IMR-90 (cell line): ENCODE measurements at places on chromosomes 6 and 20. TPM values are rescaled to one million over a fixed set of nuclear protein-coding genes. Genes with fewer than 3 reads are reported as not detected.
A peak's percentile ranks its signal among the peaks of the same experiment; 100 is the strongest.

The SLC32A1 gene
- not detected in 2 replicates for total RNA-seq

The GJA10 gene
- total RNA-seq = not detected in 2 replicates

The TRIM40 gene
- not detected in 2 replicates for total RNA-seq

The HLA-DRB1 gene
- total RNA-seq = not detected in 2 replicates

The GFRAL gene
- total RNA-seq = not detected in 2 replicates

The NANP gene
- total RNA-seq = 7.2 and 10.0 TPM in 2 replicates

DNA sequence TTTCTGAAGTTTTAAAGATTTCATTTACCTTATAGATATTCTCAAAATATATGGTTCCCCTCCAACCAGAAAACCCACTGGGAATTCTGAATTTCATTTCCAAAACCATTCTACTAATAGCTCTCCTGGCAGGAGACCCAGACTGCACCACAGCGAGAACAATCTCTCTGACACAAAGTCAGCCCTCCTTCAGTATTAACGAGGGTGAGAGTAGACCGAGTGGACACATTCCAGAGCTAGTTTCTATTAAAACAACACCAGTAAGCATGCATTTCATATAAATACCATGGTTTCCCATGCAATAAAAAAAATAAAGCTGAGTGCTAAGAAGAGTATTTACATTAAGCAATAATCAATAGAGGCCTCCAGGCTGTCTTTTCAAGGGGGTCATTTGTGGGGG is 899.6 kb upstream of the SLC35B3 start:
- no peak overlapping the region for H3K27ac ChIP-seq

- H3K27me3 ChIP-seq = no peaks in the 10 kb centered on the region
- no peak for DNase-seq
- H3K4me1 ChIP-seq = no peaks in the 10 kb centered on the region
- no peak overlapping the region for H3K4me3 ChIP-seq
- H3K27ac ChIP-seq = no peak overlapping the region
These were observed 495.1 kb downstream of the NKAIN2 start for GRCh38 chr6:124298730-124299129.

- DNase-seq = peak; percentile 93
- no peaks in the 10 kb centered on the region for H3K27me3 ChIP-seq
- peaks cover 49% of the 10 kb centered on the region for H3K4me1 ChIP-seq
- H3K36me3 ChIP-seq = peaks cover 23% of the 10 kb centered on the region
These were observed 3.9 kb downstream of the SDC4 start for GRCh38 chr20:45344168-45344860.

- no peak overlapping the region for H3K27ac ChIP-seq
- H3K36me3 ChIP-seq = no peaks in the 10 kb centered on the region
- H3K4me3 ChIP-seq = no peak overlapping the region
- no peaks in the 10 kb centered on the region for H3K27me3 ChIP-seq
- no peak for DNase-seq
These were observed 19.7 kb downstream of the TSHZ2 start for GRCh38 chr20:52991830-52992229.

DNA sequence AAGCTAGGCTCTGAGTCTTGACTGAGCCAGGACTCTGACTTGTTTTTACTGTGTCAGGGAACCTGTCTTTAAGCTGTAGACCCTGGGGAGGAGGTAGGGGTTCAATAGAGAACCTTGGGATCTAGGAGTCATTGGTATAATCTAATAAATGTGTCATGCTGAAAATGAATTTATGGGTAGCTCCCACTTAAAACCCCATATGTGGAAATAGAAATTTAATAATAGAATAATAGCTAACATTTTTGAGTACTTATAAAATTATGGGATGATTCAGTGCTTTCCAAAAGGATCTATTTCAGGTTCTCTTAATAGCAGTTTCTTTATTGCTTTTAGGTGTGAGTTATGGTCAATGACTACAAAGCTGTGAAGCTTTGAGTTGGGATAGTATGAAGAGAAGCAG is 41.7 kb downstream of the CTNNBL1 start:
- no peaks in the 10 kb centered on the region for H3K4me1 ChIP-seq
- H3K4me3 ChIP-seq = no peak overlapping the region
- DNase-seq = no peak
- no peak overlapping the region for H3K27ac ChIP-seq
- peaks cover 18% of the 10 kb centered on the region for H3K36me3 ChIP-seq

DNA sequence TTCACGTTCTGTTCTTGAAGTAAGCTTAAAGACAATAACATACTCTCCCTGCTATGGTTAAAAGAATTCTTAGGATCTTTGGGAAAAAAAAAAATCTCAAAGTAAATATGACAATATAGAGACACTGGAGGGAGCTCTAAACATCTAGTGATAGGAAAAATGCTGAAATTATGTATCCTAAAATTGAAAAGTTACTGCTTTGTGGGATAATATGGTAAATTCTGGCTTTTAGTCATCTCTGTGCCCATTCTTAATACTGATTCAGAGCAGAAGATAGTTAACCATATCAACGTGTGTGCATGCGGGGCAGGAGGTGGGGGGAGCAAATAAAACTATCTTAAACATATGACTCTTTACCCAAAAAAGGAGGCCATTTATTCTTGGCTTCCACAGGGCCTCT is 165.4 kb downstream of the GMPR start:
- H3K4me3 ChIP-seq = no peak overlapping the region
- H3K36me3 ChIP-seq = peaks cover 8% of the 10 kb centered on the region
- peaks cover 40% of the 10 kb centered on the region for H3K4me1 ChIP-seq

DNA sequence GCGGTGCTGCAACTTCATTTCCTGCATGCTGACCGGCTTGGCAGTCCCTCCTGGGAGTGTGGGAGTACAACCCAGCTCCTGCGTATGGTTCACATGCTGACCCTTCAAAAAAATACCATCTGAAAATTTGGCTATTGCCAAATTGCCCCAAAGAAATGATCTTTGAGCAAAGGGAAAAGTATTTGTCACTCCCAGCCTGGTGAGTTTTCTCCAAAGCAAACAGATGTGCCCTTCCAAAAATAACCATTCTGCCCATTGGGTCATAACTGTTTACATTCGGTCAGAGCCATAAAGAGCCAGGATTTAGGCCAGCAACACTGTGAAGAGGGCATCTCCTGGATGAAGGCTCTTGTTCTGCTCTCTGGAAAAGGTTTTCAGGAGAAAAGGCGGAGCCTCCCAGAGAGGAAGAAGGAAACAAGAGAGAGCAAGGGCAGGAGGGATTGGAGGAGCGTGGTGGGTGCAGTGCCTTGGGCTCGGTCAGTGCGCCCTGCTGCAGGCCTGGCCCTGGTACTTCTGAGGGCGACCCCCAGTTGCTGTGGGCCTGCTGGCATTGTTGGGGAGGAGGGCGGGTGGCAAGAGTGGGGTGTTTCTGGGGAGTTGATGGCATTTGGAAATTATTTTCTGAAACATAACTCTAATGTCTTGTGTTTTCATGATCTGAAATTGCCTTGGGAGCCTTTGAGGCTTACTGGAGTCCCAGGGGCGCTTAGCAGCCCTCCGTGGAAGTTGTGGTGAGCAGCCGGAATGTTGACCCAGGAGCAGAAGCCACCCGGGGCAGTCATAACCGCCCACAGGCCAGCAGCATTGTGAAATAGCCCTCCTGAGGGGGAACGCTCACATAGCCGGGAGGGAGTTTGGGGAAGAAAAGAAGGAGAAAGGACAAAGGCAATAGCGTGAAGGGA is 248.4 kb downstream of the MYLK4 start:
- H3K4me1 ChIP-seq = peaks cover 3% of the 10 kb centered on the region; the same call in 1 of the 2 replicates
- no peak overlapping the region for H3K27ac ChIP-seq
- DNase-seq = no peak
- peaks cover 17% of the 10 kb centered on the region for H3K27me3 ChIP-seq
- H3K36me3 ChIP-seq = no peaks in the 10 kb centered on the region

GRCh38 chr6:101085327-101085726 is 204.2 kb upstream of the ASCC3 start:
- no peak overlapping the region for H3K4me3 ChIP-seq
- no peak for DNase-seq
- H3K27me3 ChIP-seq = no peaks in the 10 kb centered on the region
- no peak overlapping the region for H3K27ac ChIP-seq
- H3K4me1 ChIP-seq = peaks cover 4% of the 10 kb centered on the region; the same call in 1 of the 2 replicates

GRCh38 chr6:75460681-75461080 is 32.9 kb downstream of the FILIP1 start:
- peak; percentile 60 for DNase-seq
- no peak overlapping the region for H3K4me3 ChIP-seq
- no peak overlapping the region for H3K27ac ChIP-seq
- H3K36me3 ChIP-seq = no peaks in the 10 kb centered on the region
- H3K27me3 ChIP-seq = no peaks in the 10 kb centered on the region

DNA sequence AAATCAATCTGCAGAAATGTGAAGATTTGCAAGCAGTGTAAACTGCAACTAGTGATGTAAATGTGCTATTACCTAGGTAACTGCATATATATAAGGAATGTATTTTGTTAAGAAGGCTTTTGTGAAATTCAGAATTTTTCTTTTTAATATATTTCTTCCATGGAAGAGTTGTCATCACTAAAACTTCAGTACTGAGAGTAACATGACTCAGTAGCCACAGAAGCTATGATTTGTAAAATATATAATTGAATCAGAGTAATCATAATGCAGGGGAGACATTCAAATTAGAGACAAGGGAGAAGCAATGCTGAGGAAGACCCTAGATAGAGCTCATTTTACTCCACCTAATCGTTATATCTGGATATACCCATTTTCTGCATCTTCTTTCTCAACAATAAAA is 141.7 kb downstream of the ADGRG6 start:
- H3K36me3 ChIP-seq = peaks cover 6% of the 10 kb centered on the region; the same call in 1 of the 2 replicates
- H3K27me3 ChIP-seq = no peaks in the 10 kb centered on the region
- DNase-seq = no peak
- H3K27ac ChIP-seq = no peak overlapping the region

DNA sequence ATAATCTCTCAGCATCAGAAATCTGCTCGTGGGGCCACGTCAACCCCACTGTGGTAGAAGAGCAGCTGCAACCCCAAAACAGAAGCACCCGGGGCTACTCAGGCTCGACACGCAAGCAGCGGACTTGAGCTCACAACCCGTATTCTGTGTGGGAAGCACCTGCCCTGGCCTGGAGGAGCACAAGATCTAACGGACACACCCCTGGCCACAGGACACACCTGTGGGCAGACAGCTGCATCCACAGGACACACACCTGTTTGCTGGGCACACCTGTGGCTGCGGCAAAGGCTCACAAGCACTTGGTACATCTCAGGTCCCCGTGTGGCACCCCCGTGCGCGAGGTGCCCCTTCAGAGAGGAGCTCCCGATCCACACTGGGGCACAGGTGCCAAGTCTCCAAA is 36.5 kb downstream of the ZBTB46 start:
- H3K27me3 ChIP-seq = no peaks in the 10 kb centered on the region
- no peak overlapping the region for H3K4me3 ChIP-seq
- no peaks in the 10 kb centered on the region; the same call in 1 of the 2 replicates for H3K4me1 ChIP-seq
- H3K36me3 ChIP-seq = peaks cover 9% of the 10 kb centered on the region
- no peak for DNase-seq

- DNase-seq = no peak
- no peaks in the 10 kb centered on the region for H3K4me1 ChIP-seq
- H3K27me3 ChIP-seq = peaks cover 2% of the 10 kb centered on the region; the same call in 1 of the 2 replicates
- no peaks in the 10 kb centered on the region for H3K36me3 ChIP-seq
- H3K27ac ChIP-seq = no peak overlapping the region
- no peak overlapping the region for H3K4me3 ChIP-seq
These were observed 31.2 kb upstream of the MDFI start for GRCh38 chr6:41607036-41607435.

GRCh38 chr6:3379482-3380060 is 77.3 kb downstream of the SLC22A23 start:
- peaks cover 21% of the 10 kb centered on the region for H3K27me3 ChIP-seq
- no peaks in the 10 kb centered on the region for H3K36me3 ChIP-seq
- peak; percentile 32 for DNase-seq
- H3K27ac ChIP-seq = no peak overlapping the region
- H3K4me3 ChIP-seq = no peak overlapping the region

GRCh38 chr20:11012975-11013374 is 339.2 kb upstream of the JAG1 start:
- H3K4me1 ChIP-seq = no peaks in the 10 kb centered on the region; the same call in 1 of the 2 replicates
- peak; percentile 50 for DNase-seq
- no peaks in the 10 kb centered on the region for H3K36me3 ChIP-seq
- no peak overlapping the region for H3K27ac ChIP-seq
- no peaks in the 10 kb centered on the region; the same call in 1 of the 2 replicates for H3K27me3 ChIP-seq

DNA sequence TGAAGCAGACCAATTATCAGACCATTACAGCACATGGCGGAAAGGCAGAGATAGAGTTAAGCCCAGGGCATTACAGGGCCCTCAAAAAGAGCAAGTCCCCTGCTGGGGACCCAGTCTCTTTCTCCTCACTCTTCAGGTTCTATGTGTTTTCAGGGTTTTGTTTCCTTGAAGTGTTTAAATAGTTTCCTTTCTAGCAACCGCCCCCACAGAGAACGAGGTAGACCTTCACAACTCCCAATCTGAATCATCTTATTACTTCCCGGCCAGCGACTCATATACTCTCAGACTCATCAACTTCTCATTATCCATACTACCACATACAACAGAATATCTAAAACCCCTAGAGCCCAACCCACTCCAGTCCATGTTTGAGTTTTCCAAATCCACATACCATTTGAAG is 526.6 kb upstream of the ARID1B start:
- H3K36me3 ChIP-seq = no peaks in the 10 kb centered on the region
- H3K4me3 ChIP-seq = no peak overlapping the region
- H3K27ac ChIP-seq = no peak overlapping the region
- no peaks in the 10 kb centered on the region; the same call in 1 of the 2 replicates for H3K27me3 ChIP-seq
- DNase-seq = peak; percentile 19

GRCh38 chr6:74733830-74734620 is 471.8 kb downstream of the COL12A1 start:
- DNase-seq = no peak
- H3K4me3 ChIP-seq = no peak overlapping the region
- H3K27ac ChIP-seq = peak overlapping the region; percentile 16; the same call in 1 of the 2 replicates
- no peaks in the 10 kb centered on the region for H3K36me3 ChIP-seq
- H3K27me3 ChIP-seq = no peaks in the 10 kb centered on the region
- H3K4me1 ChIP-seq = peaks cover 7% of the 10 kb centered on the region

DNA sequence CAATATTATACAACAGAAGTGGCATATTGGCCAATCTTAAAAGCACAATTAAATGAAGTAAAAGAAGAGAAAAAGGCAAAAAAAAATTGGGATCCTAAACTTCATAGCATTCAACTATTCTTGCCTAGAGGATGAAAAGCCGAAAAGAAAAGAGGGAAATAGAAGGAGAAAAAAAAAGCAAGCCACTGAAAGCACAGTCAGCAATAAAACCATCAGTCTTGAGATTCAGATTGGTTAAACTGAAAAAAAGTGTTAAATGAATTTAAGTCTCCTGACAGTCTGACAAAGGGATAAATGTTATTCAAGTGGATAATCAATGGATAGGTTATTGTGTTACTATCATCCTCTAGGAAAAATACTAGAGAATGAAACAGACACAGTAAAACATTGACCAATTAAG is 19.9 kb downstream of the MOXD1 start:
- H3K4me1 ChIP-seq = peaks cover 3% of the 10 kb centered on the region; the same call in 1 of the 2 replicates
- H3K27ac ChIP-seq = no peak overlapping the region

- no peaks in the 10 kb centered on the region for H3K27me3 ChIP-seq
- DNase-seq = no peak
- no peaks in the 10 kb centered on the region for H3K36me3 ChIP-seq
- no peak overlapping the region for H3K27ac ChIP-seq
- H3K4me3 ChIP-seq = no peak overlapping the region
These were observed 297.5 kb downstream of the CLIC5 start for GRCh38 chr6:45718131-45718530.

- H3K4me3 ChIP-seq = no peak overlapping the region
- H3K36me3 ChIP-seq = peaks cover 35% of the 10 kb centered on the region
- H3K4me1 ChIP-seq = peaks cover 7% of the 10 kb centered on the region; the same call in 1 of the 2 replicates
- H3K27ac ChIP-seq = no peak overlapping the region
These were observed 1.5 kb downstream of the GNMT start for GRCh38 chr6:42962096-42962495.

- H3K27ac ChIP-seq = no peak overlapping the region
- no peaks in the 10 kb centered on the region for H3K27me3 ChIP-seq
These were observed 476.8 kb upstream of the ADGRB3 start for GRCh38 chr6:68158256-68158655.

GRCh38 chr6:109458774-109459531 is 3.4 kb upstream of the MICAL1 start:
- no peaks in the 10 kb centered on the region for H3K27me3 ChIP-seq
- peaks cover 4% of the 10 kb centered on the region; the same call in 1 of the 2 replicates for H3K36me3 ChIP-seq
- no peak for DNase-seq
- H3K4me3 ChIP-seq = no peak overlapping the region
- peaks cover 8% of the 10 kb centered on the region for H3K4me1 ChIP-seq
